Kasumi-1 (cell line): ENCODE measurements at places on chromosomes 11 and 22.
A peak's percentile ranks its signal among the peaks of the same experiment; 100 is the strongest.

GRCh38 chr11:111911563-111912401, at the start of gene CRYAB:
Gene CRYAB, minus strand, starts transcription at chr11:111911770. Its CDS starts 46 bp downstream, at chr11:111911724.
- DNase-seq, result no peak

DNA sequence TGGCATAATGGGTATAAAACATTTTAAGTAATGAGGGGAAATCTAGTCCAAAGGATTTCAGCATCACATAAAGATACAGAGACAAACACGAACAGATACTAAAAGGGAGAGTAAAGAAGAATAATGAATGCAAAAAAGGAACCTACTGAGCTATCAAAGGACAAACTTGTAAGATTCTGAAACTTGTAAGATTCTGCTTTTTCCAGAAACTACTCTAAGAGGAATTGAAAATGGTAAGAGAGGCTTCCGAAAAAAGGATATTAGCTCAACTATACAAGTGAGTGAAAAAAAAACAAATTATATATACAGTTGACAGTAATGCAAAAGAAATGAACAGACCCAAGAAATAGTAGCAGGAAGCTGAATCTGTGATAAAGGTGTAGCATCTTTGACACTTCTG, 37.7 kb downstream of the POLD3 start:
- DNase-seq, result no peak

DNA sequence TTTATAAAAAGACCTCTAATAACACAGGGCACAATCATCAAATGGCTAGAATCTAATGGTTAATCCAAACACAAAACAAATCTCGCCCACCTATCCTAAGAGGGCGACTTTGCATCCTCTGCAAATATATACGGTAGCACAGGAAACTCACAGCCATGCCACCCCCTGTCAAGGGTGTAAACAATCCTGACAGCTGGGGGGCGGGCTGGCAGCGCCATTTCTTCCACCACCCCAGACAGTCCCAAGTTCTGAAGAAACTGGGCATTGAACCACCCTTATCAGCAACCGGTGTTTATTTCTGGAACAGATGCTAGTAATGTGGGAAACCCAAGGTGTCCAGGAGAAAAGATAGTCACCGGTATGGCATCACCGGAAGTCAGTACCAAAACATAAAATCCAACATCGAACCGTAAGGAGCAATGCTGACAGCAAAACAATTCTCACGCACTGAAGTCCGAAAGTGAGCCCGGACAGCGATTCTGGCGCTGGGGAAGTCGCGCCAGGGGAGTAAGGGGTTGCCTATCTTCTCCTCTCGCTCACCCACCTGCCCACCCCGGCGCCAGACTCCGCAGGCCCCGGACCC, 825 bp downstream of the FBXO3 start:
- DNase-seq, result no peak

GRCh38 chr11:44167046-44167445, 71.6 kb downstream of the EXT2 start:
- DNase-seq, result no peak

GRCh38 chr11:61028135-61028729, 56.8 kb downstream of the CD6 start:
- DNase-seq, result peak; percentile 19

- no peak for DNase-seq
Measured at GRCh38 chr11:5369789-5370188, 13.8 kb upstream of the OR51M1 start.

DNA sequence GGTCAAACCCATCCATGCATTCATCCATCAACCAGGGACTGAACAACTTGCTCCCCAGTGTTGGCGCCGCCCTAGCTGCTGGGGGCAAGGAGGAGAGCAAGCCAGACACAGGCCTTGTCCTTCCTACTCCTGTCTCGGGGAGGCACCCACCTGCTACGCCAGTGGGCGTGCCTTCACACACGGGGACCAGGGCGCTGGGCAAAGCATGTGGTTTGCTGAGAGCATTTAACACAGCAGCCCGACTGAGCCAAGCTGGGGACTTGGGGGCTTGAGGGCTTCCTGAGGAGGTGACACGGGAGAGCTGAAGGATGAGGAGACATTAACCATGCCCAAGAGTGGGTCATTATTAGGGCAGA, 30.6 kb downstream of the CACNA1I start:
- no peak for DNase-seq

GRCh38 chr11:23990346-23991164, 506.3 kb upstream of the LUZP2 start:
- DNase-seq, result no peak

DNA sequence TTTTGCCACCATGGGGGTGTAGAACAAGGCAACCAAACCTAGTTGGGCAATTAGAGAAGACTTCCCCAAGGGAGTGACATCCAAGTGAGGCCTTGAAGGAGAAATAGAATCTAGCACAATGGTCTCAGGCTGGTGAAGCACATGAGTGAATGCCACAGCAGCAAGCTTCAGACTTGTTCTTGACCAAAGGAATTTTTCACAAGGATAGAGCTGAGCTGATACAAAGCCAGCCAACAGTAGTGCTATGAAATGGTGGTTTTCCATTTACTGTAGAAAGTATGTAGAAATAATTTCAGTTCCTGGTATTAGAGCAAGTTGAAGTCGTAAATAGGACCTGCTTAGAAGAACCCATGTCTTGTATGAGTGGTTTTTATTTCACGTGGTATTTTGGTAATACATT, 148.3 kb upstream of the RASSF10 start:
- no peak for DNase-seq

DNA sequence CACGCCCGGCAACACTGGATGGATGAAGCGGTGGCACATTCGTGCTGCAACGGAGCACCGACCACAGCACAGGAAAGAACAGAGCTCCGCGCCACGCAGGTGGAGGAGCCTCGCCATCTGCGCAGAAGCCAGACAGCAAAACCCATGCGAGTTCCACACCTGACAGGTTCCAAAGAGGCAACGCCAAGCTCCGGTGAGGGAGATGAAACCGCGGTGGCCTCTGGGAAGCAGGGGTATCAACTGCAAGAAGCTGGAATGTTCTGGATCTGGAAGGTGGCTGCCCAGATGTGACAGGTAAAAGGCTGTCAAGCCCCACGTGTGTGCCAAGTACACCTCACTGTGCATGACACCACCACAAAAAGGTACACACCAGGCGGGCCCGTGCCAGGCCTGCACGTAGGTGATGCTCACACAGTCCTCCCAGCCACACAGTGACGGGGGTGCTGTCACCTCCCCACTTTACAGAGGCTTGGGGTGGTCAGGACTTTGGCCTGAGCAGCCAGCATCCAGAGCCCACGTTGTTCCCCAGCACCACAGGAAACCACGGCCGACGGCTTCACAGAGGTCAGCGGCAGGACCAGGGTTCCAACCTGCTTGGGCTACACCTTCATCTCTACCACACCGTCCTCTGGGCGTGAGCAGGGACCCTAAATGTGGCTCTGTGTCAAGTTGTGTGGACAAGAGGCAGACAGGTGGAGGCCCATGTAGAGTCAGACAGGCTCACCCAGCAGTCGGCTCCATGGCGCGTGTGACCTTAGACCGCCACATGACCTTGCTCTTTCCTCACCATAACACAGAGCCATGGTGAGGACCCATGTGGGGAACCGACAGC, 19.7 kb upstream of the EFCAB6 start:
- no peak for DNase-seq

GRCh38 chr22:21025266-21025665, 7.1 kb downstream of the SLC7A4 start:
- DNase-seq, result no peak

- no peak for DNase-seq
Measured at GRCh38 chr11:129732941-129733340, 82.7 kb upstream of the TMEM45B start.

- no peak for DNase-seq
Measured at GRCh38 chr11:96228473-96228891, 114.5 kb downstream of the MAML2 start.

- no peak for DNase-seq
Measured at GRCh38 chr11:20790622-20791021, 121.2 kb downstream of the NELL1 start.

GRCh38 chr11:61611309-61611708, 30.4 kb upstream of the SYT7 start:
- no peak for DNase-seq

- DNase-seq, result no peak
Measured at GRCh38 chr11:124791626-124792341, 8.4 kb downstream of the MSANTD2 start.

DNA sequence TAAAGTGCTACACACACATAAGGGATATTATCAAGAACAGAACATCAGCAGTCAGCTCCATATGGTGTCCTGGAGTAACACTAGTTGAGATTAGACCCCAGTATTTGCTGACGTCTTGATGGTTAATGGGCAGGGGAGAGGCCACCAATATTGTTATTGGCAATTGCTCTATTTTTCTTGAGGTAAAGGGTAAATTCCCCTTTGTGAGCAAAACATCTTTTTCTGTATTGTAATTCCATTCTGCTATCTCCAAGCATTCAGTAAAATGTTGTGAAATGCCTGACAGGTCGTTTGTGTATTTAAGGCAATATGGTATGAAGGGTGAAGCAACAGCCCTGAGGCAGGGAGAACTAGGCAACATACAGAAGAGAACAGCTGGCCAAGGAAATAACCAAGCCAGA, 21.9 kb downstream of the PC start:
- no peak for DNase-seq

DNA sequence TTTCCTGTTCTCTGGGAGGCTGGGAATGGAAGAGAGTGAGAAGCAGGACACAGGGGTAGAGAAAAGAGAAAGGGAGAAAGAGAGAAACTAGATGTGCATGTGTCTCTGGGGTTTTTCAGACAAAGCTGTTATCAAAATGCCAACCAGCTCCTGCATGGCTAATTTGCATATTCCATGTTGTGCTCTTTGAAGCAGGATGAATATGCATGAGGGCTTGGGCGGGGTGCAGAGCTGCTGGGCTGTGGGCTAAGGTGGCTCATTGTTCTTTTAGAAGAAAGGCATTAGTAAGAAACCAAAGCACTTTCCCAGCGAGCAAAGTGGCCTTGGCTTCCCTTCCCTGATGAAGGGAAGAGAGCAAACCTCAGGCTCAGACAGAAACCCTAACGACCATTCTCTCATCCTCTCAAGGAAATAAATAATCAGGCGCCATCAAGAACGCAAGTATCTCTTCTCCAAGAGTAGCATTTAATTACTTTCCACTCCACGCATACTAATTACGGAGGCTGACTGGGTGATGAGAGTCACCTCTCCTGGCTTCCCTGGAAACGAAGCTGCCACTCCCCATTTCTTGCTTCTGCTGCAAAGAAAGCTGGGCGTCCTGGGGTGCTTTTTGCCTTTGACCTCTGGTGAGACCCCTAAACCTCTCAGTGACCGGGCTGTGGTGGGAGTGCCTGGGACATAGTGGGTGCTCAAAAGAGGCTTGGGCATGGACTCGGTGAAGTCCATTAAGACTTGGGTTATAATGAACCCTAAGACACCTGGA, 54.2 kb downstream of the FEZ1 start:
- no peak for DNase-seq

DNA sequence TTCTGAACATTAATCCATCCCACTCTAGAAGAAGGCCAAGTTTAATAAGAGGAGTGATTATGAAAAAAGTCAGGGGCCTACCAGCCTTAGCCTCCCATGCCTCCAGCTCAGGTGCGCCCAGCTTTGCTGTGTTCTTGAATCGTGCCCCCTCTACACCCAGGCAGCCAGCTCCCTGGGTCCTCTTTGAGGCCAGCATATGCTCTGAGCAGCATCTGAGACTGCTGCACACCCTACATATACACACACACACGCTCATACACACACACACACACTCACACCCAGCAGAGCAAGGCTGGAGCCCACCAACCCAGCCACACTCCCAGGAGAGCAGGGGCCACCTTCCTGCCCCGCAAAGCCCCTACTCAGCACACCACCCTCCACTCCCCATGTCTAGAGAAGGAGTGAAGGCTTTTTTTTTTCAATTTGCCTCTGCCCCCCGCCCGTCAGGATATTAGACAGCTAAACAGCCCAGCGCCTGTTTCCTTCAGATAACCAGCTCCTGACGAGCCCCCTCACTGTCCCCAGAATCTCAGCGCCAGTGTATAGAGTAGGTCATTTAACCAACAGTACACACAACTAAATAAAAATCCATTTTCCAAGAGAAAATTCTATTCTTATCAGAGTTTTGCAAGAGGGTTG, 121.6 kb downstream of the BUD13 start:
- DNase-seq, result no peak

GRCh38 chr11:119734788-119735187, 5.8 kb upstream of the NECTIN1 start:
- DNase-seq, result no peak

GRCh38 chr11:101915791-101916291, 481 bp downstream of the ANGPTL5 start:
- DNase-seq, result no peak

- DNase-seq, result no peak
Measured at GRCh38 chr11:60172011-60172410, 10.9 kb downstream of the MS4A6A start.

- DNase-seq, result no peak
Measured at GRCh38 chr11:68049509-68050370, 10.9 kb downstream of the TCIRG1 start.

DNA sequence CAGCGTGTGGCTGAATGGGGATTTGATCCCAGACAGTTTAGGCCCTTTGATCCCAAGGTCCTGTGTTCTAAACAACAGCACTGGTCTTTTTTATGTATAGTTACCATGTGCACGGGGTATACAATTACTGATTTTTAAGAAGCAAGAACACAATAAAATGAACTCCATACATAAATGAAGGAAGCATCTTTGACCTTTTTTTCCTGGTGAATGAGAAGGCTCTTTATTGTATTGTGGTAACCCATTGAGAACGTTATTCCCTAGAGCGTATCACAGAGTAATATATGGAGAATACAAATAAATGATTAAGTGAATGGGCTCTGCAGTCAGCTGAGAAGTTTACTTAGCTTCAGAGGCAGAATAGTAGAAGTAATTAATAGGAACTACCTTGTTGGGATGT, 563.6 kb downstream of the NTM start:
- no peak for DNase-seq

- DNase-seq, result no peak
Measured at GRCh38 chr11:69913591-69914285, 94.5 kb upstream of the FGF3 start.

- DNase-seq, result no peak
Measured at GRCh38 chr22:19622061-19622441, 92.3 kb upstream of the SEPTIN5 start.

DNA sequence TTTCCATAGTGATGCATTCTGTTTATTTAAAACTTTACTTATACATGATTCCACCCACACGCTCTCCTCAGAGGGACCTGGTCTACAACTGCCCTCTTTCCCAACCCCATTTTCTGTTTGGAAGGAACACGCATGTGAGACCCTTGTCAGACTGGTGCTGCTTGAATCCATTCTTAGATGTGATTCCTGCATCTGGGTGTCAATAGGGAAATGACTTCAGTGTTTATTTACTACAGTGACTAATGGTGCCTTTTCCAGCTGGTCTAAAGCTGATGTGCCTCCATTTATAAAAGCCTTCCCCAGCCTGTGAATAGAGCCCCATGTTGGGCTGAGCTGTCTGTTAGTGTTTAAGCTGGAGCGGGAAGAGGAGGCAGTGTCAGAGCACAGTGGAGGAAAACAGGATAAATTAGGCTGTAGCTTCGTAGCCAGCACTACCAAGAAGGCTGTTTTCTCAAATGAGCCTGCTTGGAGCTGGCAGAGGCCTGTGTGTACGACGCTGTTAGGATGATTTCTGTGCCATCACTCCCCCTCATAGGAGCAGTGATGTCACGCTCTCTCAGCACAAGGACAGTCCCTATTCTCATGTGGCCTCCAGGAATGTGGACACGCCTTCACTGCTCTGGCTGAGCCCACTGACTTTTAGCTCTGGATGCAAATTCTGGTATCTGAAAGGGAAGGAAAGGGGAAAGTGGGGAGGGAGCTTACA, 18.9 kb upstream of the C11orf96 start:
- DNase-seq, result no peak
